ENCODE measurements at places on chromosomes 13 and 19.

DNA sequence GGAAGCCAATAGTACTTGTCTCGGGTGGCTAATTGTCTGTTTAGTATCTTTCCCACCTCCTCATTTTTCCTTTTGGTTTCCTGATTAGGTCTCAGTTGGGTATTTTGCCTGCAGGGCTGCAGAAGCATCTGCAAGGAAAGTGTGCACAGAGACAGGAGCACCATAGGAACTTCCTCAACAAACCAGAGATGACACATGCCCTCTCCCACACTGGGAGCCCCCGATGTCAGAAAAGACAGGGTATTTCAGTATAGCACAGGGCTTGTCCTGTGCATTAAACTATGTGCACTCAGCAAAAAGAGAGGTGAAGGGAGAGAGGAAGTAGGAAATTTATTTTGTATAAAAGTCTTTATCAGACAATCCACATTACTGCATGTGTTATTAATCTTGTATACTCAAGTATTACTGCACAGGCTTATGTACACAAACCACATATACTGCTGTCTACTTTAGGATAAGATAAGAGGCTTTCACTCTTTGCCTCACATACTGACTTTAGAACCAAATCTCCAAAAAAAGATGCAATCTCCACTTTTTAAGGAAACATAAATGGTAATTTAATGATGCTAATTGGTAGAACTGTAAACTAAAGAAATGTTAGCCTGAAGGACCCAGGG is 501.0 kb downstream of the FOXO1 start:
- DNase-seq = no peak

DNA sequence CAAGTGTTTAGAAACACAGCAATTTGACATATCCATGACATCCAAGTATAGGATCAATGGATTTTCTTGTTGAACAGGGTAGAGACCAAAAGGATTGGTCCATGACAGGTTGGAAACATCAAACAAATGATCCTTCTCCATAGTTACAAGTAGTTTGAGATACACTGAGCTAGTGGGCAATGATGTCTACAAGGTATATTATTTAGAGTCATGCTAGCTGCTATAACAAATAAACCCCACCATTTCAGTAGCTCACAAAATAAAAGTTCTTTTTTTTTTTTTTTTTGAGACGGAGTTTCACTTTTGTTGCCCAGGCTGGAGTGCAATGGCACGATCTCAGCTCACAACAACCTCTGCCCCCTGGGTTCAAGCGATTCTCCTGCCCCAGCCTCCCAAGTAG is 4.9 kb upstream of the HAUS5 start:
- no peak for DNase-seq

DNA sequence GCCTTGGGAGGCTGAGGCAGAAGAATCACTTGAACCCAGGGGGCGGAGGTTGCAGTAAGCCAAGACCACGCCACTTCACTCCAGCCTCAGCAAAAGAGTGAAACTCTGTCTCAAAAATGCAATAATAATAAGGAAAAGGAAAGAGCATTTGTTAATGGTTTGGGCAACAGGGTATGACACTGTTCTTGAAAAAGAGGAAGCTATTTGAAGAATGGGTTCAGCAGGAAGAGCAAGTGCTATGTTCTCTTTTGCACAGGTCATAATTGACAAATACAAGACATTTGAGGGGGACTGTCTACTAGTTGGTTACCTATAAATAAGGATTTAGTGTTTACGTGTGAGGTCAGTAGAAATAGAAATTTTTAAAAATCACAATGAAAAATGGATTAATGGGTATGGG is 218.3 kb downstream of the DCT start:
- DNase-seq = no peak

DNA sequence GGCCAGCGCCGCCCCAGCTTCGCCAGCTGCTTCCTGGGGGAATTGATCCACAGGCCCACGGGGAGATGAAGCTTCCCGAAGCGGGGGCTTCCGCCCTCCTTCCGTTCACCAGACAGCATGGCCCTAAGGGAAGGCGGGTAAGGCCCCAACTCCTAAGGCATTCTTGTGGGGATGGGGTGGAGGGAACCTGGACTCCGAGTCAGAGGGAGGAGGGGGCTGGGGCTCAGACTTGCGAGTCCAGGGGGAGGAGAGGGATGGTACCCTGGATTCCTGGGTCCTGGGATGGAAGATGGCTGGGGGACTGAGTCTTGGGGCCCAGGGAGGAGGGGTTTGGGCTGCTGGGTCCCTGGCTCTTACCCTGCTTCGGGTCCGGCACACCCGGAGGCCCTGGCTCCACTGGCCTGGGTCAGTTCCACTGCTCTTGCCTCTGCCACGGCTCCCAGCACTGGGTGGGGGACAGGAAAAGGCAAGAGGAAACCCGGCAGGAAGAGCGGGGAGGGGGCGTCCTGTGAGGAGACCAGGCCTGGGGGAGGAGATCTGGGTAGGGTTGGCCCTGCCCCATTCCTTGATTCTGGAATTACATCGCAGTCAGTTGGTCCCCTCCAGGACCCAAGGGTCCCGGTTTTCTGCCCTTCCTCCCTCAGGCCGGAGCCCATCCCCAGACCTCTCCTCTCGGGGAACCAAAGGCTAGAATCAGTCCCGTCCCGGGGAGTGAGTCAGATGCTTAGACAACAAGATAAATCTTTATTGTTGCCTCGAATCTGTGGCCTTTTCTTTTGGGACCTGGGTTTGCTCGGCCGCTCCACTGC is at the start of gene RASIP1:
Gene RASIP1 (minus strand): TSS at position 447 of the 809 bp plus-strand sequence. CDS start 328 bp downstream, at position 119.
- no peak for DNase-seq

DNA sequence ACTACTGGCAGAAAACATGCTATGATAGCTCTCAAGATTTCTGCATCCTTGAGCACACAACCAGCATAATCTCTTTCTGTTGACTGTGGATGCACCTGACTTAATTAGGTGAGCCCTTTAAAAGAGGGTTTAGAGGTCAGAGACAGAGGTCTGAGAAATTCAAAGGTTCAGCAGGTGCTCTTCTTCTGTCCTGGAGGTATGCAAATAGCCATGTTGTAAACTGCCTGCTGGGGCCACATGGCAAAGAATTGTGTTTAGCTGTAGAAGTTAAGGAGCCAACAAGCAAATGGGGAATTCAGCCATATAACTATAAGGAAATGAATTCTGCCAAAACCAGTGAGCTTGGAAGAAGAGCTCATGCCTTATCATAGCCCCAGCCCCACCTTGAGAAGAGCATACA is 11.6 kb upstream of the DCLK1 start:
- DNase-seq = no peak

DNA sequence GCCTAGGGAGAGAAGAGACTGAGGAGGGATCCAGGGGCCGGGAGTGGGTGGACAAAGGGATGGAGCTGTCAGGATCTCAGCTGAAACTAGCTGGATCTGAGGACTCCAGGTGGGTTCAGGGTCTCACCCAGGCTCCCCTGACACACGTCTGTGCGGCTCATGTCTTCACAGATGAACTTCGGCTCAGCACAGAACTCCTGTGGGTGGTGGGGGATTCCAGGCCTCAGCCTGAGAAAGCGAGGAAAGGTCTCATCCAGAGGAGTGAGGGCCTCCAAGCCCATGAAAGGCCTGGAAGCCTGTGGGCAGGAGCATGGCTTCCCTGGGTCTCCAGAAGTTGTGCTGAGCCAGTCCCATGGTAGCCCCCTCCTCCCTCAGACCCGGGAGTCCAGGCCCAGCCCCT is 1.4 kb downstream of the CAPN12 start:
- no peak for DNase-seq

GRCh38 chr13:79987761-79988160 is 353.2 kb downstream of the SPRY2 start:
- no peak for DNase-seq

GRCh38 chr13:43657485-43657884 is 129.3 kb downstream of the ENOX1 start:
- DNase-seq = no peak

GRCh38 chr19:53624771-53625545 is 6.8 kb upstream of the DPRX start:
- DNase-seq = no peak

DNA sequence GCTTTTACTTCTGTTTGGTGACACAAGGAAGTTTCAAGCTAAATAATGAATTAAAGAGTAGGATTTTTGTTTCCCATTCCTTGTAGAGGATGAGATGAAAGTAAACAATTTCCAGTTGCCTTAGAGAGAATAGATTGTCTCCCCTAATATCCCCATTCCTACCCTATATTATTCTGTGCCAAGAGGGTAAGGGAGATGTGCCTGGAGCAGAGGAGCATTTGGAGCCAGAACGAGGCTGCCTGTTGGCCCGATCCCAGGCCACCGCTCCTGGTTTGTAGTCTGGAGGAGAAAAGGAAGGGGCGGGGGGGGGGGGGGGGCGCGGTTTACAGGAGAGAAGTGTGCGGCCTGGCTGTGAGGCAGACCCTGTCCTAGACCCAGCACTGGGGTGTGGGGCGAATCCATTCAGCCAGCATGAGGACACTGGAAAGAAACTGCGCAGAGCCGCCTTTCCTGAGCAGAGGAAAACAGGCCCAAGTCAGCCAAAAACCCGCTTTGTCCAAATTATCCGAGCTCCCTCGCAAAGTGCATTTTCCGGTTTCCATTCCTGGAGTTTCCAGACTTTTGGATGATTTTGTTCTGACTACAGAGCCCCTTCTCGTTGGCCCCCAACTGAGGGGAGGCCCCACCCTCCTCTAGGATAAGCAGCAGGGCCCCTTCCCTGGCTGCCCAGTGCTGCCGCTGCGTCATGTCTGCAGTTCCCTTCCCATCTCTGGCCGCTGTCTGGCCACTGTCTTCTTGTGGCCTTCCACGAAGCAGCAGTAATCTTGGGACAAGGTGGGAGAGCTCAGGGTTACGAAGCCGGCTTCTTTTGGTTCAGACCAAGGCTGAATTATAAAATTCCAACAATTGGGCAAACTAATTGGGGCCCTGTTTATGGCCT is 23.0 kb downstream of the NFIX start:
- no peak for DNase-seq

- DNase-seq = no peak
Observed at GRCh38 chr13:35483761-35484160, 7.3 kb upstream of the MAB21L1 start.

DNA sequence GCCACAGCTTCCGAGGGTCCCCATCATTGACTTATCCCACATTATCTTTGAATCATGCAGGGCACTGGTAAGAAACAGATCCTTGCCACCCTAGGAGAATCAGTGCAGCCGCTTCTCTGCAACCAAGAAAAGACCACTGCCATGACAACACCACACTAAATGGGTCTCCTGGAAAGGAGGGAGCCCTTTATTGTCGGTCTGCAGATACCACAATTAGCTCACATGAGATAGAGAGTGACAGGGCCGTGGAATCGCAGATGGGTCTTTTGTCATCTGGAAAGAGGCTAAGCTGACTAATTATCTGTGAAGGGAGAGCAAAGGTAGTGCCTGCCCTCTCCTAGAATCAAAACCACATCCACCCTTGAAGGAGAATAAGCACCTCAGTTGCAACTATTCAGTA is 178.3 kb upstream of the MYO16 start:
- no peak for DNase-seq

GRCh38 chr19:57233207-57233606 is 2.4 kb downstream of the AURKC start:
- no peak for DNase-seq
